ENCODE measurements at places on chromosomes 6 and 20.
A peak's percentile ranks its signal among the peaks of the same experiment; 100 is the strongest.

- no peak for DNase-seq
Observed at GRCh38 chr6:107493158-107494057, 3.5 kb downstream of the SOBP start.

GRCh38 chr20:48451401-48451800 is 376.4 kb downstream of the PREX1 start:
- DNase-seq: no peak

DNA sequence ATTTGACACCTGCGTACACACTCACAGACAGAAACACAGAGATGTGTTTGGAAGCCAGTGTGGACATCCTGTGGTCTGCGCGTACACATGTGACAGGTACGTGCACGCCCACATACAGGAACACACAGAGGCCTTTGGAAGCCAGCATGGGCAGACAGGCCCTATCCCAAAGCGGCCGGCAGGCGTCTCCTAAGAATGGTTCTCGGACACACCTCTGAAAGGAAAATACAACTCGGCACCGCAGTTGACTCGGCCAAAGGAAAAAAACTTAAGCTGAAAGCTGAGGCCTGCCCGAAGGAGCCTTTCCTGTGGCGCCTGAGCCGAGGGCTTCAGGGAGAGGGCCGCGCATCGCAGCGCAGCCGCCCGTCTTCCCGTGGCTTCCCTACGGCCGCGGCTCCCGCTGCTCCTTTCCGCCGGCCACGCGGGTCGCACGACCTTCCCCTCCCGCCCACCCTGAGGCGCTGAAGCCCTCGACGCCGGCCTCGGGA is 1.4 kb upstream of the CEP43 start:
- peak; percentile 14 for DNase-seq

DNA sequence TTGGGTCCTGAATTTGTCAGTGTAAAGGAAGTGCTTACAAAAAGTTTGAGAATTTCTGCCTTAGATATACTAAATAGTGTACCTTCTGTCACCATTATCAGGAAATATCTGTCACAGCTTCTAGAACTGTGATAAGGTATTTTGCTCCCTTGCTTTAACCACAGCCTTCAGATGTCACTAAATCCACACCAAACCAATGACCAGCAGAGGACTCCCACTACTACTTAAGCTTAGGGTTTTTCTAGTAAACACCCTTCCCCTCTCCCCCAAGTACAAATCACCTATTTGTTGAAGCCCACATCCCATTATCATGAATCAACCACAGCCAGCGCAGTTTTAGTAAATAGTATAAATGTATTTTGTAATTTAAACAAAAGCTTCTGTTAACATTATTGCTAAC is 8.6 kb upstream of the JPH2 start:
- DNase-seq: no peak

GRCh38 chr6:42522942-42523814 is 40.7 kb upstream of the UBR2 start:
- no peak for DNase-seq

GRCh38 chr6:25038999-25039398 is 103.2 kb upstream of the RIPOR2 start:
- no peak for DNase-seq

GRCh38 chr20:50126662-50127061 is 13.7 kb upstream of the UBE2V1 start:
- DNase-seq: no peak

- DNase-seq: no peak
Observed at GRCh38 chr6:46764961-46765360, 18.2 kb downstream of the ANKRD66 start.

GRCh38 chr6:122947355-122947754 is 48.7 kb upstream of the CLVS2 start:
- no peak for DNase-seq

- DNase-seq: no peak
Observed at GRCh38 chr20:40196846-40197436, 492.1 kb downstream of the MAFB start.

- no peak for DNase-seq
Observed at GRCh38 chr6:167988945-167989841, 8.3 kb upstream of the KIF25 start.

DNA sequence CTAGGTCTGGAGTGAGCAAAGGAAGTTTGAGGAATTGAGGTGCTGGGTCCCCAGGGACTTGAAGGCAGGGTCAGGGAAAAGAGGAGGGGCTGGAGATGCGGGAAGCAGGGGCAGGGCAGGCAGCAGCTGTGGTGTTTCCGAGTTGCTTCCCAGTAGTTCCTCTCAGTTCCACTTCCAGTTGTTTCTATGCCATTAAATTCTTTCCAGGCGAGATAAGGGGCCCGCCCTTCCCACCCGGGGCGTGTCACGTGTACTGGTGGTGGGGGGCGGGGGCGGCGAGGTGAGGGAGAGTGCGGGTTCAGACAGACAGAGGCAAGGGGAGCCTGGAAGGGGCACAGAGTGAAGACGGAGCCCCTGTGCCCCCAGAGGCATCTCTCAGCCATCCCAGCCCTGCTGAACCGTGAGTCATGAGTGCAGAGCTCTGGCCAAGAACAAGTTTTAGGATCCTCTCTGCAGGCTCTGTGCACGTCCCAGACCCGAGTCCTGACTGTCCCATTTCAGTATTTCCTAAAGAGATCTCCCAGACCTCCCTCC is 977 bp downstream of the TNXB start:
- DNase-seq: no peak

GRCh38 chr6:159169193-159169555 is at the start of gene FNDC1:
TSS of gene FNDC1 (plus strand) at chr6:159169400. CDS start at chr6:159169597, 197 bp downstream.
- peak; percentile 45 for DNase-seq

DNA sequence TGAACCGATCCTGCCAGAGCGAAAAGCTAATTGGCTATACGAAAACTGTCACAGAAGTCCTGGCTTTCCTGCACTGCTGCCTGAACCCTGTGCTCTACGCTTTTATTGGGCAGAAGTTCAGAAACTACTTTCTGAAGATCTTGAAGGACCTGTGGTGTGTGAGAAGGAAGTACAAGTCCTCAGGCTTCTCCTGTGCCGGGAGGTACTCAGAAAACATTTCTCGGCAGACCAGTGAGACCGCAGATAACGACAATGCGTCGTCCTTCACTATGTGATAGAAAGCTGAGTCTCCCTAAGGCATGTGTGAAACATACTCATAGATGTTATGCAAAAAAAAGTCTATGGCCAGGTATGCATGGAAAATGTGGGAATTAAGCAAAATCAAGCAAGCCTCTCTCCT is 14.2 kb downstream of the CCR6 start:
- DNase-seq: no peak

- no peak for DNase-seq
Observed at GRCh38 chr20:37357481-37358365, 11.8 kb downstream of the SRC start.

DNA sequence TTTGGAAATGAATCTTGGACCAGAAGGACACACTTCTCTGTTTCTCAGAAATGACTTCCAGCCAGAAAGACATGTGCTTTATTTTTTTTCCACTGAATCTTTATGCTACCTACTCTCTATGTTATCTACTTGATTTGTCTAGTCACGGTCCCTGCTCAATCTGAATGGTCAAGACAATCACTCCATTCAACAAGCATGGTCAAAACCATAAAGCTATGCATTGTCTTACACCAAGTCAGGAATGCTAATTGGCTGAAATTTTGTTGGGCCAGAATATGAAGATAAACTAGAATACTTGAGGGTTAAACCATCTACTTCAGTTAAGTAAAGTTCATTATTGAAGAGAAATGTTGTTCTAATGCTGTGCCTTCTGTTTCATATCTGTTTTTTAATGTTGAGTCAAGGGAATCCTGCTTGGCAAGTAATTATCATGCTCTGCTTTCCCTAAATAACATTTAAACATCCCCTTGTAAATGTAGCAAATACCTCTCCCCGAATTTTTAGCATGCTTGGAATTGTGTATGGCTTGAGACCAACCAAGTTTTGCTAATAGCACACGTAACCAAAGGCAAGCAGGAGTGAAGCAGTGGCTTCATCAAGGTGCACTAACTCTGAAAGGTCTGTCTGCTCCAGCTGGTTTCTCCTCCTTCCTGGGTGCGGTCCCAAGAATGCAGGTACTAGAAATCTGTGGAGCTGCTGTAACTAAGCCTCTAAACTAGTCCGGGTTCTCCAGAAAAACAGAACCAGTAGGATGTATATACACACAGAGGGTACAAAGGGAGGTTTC is 190.3 kb upstream of the CDYL start:
- no peak for DNase-seq

- no peak for DNase-seq
Observed at GRCh38 chr6:5172041-5172653, 87.0 kb downstream of the PPP1R3G start.

DNA sequence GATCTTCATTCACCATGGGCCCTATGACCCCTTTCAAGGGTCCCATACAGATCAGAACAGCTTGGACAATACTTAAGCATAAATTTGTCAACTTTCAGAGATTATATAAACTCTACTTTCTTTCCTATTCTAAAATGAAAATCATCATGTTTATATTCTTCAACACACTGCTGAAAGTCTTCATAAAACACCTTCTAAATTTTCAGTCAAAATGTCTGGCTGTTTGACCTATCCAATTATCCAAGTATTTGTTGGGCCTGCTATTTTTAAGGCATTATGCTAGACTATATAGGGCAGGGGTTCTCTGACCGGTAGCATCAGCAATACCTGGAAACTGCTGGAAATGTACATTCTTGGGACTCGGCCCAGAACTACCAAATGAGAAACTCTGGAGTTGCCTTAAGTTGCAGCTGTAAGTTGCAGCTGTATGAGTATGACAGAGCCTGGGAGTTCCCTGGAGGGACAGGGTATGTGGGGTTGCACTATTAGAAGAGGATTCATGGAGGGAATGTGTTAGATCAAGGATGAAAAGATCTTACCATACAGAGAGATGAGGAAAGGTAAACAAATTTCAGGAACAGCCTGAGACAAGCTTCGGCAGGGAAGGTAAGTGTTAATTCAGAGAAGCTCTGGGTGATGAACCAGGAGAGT is 293.0 kb downstream of the ADGB start:
- DNase-seq: no peak

- DNase-seq: no peak
Observed at GRCh38 chr6:17047889-17048288, 54.0 kb upstream of the STMND1 start.

- DNase-seq: no peak
Observed at GRCh38 chr6:20778912-20779311, 244.7 kb downstream of the CDKAL1 start.

DNA sequence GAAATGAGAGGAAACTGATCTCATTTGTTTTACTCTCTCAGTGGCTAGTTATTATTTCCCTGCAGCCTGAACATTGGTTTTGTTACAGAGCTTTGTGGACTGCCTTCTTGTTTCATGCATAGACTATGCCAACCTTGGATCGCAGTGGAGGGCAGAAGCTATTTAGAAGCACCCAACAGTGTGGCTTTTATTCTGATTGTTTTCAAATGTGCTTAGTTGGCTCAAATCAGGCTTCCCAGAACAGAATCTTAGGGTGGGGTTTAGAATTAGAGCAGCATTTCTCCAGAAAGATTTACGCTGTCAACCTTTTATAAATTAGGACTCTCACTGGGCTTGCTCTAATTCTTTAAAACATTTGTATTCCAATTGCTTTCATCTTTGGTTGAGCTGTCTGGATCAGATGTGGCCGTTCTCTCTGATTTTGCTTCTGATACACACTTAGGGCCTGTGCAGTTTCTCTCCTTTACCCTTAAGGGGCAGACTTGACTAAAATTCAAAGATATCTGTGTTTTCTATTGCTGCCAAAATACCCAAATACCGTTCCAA is 210.3 kb downstream of the BCKDHB start:
- DNase-seq: no peak

GRCh38 chr6:147881432-147881831 is 372.9 kb downstream of the SAMD5 start:
- DNase-seq: no peak

DNA sequence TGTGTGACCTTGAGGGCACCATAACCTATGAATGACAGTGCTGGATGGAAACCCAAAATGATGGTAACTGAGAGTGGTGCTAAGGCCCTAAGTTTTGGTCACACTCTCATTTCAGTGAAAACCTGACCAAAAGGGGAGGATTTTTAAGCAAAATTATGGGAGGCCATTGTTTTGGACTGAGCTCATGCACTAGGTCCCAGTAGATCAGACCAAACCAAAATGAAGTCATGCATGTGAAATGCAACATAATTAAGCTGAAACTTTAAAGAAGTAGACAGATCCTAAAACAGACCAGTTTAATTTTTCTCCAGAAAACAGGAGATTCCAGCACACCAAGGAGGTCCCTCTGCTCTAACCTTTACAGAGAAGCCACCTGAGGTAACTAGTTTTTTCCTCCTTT is 24.0 kb upstream of the THBS2 start:
- no peak for DNase-seq

GRCh38 chr6:17957904-17958620 is 29.4 kb downstream of the KIF13A start:
- DNase-seq: no peak

DNA sequence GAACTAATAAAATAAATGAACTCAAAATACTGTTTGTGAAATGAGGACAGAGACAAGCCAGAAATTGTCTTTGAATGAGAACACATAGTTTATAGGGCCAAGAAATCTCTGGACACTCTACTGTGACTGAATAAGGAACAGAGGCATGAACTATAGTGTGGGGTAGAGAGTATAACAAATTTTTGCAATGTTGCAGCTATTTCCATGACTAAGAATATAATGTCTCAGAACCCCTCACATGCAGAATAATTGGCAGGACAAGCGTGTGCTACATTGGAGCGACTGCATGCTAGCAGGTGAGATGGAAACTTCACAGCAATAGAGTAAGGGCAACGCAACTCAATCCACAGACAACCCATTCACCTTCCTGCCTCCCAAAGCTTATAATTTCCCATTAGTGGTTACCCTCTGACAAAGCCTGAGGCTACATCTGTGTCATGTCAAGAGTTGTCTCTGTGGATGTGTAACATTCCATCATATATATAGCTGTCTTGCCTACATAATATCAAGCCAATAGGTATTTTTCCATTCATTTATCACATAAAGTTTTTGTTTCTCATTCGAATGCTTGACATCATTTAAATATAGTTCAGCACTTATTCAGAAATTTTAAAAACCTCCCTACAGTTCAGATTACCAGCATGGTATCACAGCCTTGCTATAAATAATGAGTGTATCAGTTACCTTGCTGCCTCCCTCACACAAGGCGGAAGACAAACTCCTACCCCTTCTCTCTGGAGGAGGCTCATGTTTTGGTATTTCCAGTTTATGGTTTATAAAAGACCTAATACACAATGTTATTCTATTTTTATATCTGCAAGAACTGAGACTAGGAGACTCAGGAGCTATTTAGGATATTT is 47.9 kb upstream of the ECHDC1 start:
- DNase-seq: no peak

DNA sequence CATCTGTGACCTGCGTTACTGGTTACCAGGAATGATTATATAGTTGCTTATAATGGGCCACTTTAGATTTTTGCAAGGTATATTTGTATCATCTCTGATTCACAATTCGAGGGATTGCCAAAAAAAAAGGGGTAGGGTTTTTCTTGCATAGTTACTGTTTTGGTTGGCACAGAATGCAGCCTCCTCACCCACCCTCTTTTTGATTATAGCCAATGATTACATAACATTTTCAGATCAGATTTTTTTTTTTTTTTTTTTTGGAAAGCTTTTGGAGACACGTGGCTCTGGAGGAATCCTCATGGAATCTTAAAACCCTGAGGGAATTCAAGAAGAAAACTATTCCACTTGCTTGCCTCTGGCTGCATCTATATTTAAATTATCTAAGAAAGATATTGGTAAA is 53.7 kb downstream of the UST start:
- no peak for DNase-seq
